ENCODE measurements at places on chromosomes 2 and 18.

DNA sequence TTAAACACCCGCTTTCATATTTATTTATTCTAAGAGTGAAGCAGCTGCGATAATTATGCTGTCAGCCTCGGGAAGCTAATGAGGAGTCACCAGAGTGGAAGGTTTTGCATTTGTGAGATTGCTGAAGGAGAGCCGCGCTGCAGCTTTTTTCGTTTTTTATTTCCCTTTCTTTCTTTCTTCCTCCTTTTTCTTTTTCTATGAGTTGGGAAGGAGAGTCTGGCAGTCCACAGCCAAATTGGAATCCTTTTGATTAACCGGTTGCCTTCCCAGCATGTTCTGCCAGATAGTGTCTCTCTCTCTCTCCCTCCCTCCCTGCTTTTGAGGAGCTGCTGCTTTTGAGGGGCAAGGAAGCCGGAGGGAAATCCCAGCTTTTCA, 82.1 kb downstream of the CDK15 start:
- no peak for DNase-seq

DNA sequence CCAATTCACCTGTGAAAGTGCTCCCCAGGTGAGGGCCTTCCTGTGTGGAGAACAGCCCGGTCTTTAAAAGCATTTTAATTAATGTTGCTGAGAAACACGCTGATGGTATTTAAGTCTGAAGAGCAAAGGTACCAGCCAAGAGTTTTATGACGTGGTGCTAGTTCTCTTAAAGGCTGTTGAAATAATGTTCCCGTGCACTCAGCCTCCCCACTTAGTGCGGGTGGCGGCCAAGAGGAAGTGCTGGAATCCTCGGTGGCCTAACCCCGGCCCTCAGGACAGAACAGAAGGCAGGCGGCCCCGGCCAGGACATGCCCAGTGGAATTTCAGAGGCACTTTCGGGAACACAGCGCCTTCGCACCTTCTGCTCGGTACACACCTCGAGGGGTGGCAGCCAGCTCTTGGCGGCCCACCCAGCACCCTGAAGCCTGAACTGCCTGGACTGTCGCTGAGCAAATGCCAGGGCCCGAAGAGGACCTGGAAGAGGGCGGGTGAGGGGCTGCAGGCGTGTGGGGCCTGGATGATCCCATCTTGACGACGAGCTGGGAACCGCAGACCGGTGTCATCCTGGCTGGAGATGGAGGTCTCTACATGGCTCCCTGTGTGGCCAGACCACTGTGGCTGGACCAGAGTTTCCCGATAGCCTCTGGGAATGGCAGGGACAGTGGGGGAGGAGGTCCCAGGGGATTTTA, 142.9 kb downstream of the ASB1 start:
- no peak for DNase-seq

DNA sequence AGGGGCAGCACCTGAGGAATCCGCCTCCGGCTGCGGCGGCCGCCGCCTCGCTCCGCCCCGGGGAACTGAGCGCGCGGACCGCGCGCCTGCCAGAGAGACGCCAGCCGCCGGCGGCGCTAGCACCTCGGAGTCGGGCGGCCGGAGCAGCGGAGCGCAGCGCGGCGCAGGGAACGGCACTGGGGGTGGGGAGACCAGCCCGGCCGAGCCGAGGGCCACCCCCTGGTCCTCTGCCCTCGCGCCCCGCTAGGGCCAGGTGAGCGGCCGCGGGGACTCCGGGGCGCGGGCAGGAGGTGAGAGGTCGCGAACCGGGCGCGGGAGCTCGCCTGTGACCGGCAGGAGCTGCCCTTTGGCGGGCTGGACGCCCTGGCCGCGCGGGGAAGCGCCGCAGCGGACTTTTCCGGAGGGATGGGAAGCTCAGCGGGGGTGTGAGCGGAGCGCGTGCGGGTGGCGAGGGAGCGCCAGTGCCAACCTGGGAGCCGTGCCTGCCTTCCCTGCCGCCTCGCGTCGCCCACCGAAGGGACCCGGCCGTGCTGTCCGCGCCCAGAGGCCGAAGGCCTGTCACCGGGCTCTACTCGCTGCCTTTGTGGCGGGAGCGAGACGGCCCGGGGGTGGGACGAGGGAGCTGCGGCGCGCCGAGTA, at the start of gene GREB1L:
Gene GREB1L, plus strand, starts transcription at position 92 of the 639 bp plus-strand sequence. CDS start 141,287 bp downstream, outside the sequence.
- no peak for DNase-seq

DNA sequence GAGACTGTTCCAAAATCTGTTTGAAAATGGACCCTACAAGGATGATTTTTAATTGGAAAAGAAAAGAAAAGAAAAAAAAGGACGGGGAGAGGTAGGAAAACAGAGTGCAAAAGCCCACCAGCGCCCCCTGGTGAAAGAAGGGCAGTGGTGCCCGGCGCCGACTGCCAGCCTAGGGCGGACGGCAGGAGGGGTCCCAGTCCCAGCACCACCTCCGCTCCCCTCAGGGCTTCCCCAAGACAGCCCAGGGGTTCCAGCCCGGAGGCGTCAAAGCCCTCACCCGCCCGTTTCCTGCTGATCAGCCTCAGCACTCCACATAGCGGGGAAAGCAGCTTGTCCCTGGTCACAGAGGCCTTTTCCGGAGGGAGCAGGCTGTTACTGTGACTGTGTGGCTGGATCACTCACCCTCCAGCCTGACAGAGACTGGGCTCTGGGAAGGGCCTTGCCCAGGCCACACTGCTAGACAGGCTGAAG, 213.9 kb downstream of the TFCP2L1 start:
- peak; percentile 7 for DNase-seq

DNA sequence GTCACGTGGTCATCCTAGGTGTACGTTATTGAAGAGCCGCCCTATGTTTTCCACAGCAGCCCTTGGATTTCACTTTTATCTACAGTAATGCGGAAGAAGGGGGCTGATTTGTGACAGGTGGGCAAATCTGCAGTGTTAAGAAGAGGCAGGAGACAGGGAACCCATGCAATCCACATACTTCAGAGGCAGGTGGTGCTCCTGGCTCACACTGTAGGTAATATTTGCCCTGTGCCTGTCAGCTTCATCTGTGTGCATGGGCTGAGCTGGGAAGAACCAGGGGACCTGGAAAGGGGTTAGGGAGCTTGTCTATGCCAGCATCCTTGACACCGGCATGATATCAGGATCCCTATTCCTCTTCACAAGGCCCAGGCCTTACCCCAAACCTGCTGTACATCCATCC, 183.9 kb downstream of the SH3RF3 start:
- no peak for DNase-seq

DNA sequence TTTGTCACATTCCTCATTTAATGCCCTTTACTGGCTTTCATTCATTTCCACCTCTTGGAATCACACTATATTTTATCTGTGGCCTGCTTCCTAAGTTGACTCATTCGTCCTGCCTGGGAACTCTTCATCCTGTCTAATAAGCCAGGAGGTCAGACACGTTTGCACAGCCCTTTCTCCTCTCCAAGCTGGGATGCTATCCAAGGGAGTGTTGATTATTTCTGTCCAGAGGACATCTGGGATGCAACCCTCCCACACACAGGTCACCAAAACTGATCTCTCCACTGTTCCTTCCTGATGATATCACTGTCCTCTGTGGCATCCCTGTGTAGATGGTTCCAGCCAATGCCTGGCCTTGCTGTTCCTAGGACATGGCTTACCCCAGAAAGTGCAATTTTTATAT, 79.8 kb upstream of the NOSTRIN start:
- no peak for DNase-seq

- DNase-seq = no peak
Observed at GRCh38 chr2:98390571-98391476, 44.6 kb downstream of the CNGA3 start.

DNA sequence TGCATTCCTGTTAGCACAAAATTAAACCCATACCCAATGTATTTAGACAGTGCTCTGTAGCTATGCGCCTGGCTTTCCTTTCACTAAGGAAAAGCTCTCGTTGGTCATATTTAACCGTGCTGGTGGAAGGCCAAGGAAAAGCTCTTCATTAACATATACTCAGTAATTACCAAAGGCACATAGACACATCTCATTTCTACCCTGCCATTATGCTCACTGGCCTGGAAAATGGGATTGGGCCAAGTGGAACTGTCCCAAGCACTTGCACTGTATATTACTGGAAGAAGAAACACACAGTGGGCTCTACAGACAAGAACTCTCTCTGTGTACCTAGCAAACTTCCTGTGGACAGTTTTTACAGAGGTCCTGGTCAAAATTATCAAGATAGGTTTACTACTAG, 274.4 kb downstream of the ERBB4 start:
- DNase-seq = no peak

GRCh38 chr18:2425426-2426317, 145.6 kb downstream of the METTL4 start:
- DNase-seq = no peak

Data from stimulated activated CD4-positive, alpha-beta T cell treated with anti-CD3 and anti-CD28 coated beads, Interleukin-1b, Interleukin-23, amount 100 ng/mL, for 1 hour (primary cell).